ENCODE measurements at places on chromosomes 3 and 15.

DNA sequence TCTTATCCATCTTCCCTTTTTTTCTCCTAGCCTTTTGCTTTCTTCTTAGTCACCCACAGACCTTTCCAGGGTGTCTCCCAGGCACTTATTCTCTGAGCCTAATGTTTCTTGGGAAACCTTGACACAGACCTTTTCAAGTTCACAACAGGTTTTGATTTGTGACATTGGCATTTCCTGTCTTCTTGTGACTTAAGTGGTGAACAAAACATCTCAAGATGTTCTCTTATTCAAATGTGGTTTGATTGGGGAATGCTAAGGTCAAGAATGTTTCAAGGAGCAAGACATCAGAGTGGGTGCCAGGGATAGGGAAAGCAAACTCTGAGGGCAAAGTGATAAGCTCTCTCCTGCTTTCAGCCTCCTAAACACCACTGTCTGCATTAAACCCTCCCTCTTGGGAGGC is 68.2 kb upstream of the GSK3B start:
- no peak for DNase-seq

GRCh38 chr3:21599890-21600289 is 151.1 kb downstream of the ZNF385D start:
- no peak for DNase-seq

DNA sequence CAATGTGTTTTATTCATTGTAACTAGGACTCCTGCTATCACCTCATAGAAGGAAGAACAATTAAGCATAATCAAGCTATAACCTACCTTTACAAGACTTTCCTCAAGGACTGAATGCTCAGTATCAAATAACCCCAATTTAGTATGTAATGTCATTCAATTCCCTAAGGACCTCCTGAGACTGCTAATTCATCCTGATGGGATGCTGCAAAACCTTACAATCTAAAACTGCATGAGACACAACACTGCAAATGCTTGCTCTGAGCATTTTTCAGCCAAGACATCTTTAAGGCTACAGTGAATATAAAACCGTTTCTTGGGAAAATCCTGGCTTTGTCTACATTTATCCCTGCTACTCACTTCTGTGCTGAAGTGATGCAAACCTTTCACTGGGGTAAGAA is 69.9 kb downstream of the RYK start:
- DNase-seq: no peak

DNA sequence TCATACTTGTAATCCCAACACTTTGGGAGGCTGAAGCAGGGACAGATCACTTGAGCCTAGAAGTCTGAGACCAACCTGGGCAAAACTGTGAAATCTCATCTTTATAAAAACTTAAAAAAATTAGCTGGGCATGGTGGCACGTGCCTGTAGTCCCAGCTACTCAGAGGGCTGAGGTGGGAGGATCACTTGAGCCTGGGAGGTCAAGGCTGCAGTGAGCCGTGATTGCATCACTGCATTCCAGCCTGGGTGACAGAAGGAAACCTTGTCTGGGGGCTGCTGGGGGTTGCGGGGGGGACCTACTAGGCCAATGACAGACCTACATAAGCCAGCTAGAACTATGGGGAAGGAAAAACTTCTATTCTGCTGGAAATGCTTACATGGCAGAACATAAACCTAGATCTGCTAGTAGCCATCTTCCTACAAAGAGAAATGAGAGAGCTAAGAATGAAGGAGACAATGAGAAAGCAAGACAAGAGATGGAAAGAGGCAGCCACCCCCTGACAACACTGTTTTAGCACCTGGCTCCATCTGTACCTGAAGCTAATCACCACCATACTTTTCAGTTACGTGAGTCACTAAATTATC is 23.9 kb downstream of the FOXP1 start:
- DNase-seq: no peak

DNA sequence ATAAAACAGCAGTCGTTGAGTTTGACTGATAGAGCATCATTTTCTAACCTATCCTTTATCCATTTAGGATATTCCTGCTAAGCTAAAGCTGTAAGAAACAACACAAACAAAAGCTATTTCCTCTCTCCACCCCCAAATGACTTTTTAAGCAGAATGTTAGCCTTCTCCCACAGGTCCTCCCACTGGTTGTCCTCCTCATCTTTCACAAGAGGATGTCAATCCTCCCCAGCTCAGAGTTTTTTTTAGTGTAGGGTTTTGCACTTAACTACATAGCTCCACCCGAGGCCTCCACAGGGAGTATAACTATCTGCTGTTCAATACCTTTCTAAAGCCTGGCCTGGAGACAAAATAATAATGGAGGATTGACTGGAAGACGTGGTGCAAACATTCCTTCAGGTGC is 7.8 kb downstream of the SETMAR start:
- DNase-seq: no peak

DNA sequence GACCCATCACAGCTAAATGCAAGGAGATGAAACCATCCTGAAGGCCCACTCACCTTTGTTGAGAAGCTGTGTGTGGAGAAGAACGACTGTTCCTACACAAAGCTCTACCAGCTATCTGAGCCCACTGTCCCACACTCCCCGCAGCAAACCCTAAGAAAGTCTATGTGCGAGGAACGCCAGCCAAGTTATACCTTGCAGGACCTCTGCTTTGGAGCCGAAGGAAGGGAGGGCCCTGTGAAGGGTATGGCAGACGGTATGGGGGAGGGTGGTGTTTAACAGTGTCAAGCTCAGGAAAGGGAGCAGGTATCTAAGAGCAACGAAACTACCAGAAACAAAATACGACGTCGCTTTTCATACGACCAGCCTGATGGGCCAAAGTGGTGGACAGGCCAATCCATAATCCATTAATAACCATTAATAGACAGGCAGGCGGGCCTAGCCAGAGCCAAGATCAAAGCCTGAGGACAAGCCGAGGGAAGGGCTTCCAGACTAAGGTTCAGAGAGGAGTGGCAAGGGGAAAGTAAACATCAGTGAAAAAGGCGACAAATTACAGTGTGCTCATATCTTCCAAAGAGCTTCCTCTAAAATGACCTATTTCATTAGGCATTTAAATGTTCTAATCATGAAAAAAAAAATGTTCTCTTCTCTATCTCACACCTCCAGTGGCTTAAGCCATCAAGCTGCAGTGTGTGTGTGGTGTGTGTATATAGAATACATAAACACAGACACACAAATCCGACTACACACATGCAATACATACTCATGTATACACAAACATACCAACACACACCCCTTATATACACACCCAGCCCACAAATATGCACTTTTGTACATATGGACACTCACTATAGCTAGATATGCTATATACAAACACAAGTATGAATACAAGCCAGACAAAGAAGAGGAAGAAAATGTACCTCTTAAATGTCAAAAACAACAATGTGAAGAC is 43.9 kb downstream of the PTPN23 start:
- DNase-seq: no peak

- DNase-seq: no peak
These were observed 36.3 kb upstream of the MYLK start for GRCh38 chr3:123920383-123920782.

DNA sequence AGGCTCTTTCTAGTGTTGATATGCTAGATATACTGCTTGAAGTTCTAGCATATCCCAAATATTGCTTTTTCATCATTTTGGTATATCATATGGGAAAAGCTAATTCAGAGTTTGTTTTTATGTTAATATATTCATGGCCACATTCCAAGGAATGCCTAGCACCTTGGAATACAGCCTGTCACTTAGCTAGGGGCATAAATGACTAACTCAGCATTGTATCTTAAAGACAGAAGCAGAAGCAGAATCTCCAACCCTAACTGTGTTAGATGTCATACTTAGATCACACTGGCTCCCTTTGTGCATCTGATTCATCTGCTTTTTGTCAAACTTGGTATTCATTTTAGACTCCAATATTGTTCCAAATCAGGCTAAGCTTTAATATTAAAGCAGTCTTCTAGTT is 130.8 kb upstream of the TSPAN3 start:
- DNase-seq: no peak

DNA sequence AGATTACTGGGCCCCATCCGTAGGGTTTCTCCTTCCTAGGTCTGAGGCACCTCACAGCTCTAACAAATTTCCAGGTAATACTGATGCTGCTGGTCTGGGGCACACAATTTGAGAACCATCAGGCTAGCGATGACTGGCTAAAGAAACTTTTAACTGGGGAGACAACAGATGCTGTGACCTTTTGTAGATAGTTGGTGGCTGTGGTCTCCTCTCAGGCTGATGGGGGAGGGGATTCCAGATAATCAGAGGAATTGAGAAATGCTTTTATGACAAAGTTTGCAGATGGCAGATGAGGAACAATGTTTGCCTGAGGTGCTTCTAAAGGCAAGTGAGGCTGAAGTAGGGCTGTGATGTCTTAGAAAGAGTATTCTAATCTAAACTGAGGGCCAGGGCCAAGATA is 13.8 kb upstream of the CCR9 start:
- DNase-seq: no peak

- no peak for DNase-seq
These were observed 365.2 kb upstream of the DPH6 start for GRCh38 chr15:35911052-35911777.
